ENCODE measurements at places on chromosomes 4 and X.

DNA sequence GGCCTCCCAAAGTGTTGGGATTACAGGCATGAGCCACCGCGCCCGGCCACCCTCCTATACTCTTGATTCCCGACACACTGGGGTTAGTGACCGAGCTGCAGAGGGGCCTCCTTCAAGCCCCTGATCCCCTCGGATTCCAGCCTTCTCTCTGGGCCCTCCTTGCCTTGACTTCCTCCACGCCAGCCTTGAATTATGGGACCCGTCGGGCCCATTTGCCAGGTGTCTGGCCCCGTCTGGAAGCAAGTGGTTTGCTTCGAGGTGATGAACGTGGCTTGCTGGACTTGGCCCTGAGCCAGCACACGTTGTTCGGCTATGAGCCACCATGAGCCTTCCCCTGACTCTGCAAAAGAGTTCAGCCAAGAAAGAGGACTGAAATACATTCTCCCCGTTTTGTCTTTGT is 37.4 kb upstream of the GRPEL1 start:
- no peak for DNase-seq

- DNase-seq = no peak
Measured at GRCh38 chr4:173503330-173504180, 26.5 kb downstream of the HAND2 start.

- no peak for DNase-seq
Measured at GRCh38 chrX:26908218-26908617, 554.9 kb downstream of the PPP4R3C start.

- no peak for DNase-seq
Measured at GRCh38 chrX:49102190-49102589, 21.3 kb downstream of the GPKOW start.

DNA sequence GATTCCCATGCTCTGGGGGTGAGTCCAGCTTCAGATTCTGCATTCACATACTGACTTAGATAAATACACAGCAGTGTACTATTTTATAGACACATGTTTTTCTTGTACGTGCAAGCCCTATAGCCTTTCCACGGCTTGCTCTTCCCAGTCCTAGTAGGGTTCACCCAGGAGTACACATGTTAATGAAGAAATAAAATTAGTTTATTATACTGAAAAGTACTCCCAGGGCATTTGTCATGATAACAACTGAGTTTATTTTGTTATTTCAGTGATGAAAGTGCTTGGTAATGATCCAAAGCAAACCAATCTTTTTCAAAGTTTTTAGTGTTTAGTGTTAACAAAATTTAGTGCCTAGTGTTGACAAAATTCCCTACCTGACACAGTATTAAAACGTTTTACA is 21.3 kb downstream of the MAPK10 start:
- no peak for DNase-seq

DNA sequence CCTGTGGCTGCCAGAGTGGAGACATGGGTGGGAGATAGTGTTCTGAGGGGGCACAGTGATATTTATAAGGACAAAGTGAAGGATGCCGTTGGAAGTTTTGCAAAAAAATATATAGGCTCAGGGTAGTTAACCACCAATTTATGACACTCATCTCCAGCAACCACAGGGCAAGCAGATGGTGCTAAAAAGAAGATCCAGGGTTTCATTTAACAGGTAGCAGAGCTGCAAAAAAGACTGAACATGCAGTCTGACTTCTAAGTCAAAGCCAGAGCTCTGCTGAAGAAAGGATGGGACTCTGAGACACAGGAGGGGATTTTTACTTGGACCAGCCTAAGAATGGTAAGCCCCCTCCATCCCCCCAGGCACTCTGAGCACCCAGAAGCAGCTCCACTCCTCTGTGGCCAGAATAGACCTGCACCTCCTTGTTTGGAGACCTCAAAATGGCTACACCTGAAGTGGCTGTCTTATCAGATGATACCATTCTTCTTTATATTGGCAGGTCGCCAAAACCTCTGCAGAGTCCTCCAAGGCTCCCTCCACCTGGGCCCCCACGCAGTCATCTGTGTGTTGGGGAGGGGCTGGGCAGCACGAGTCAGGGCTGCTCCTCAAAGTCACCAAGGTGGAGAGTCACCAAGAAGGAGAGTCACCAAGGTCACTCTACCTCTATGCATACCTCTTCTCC is 161.4 kb upstream of the FAM9B start:
- DNase-seq = no peak

GRCh38 chr4:170872794-170873193 is 783.0 kb upstream of the AADAT start:
- no peak for DNase-seq

GRCh38 chrX:115504167-115504566 is 56.8 kb upstream of the PLS3 start:
- no peak for DNase-seq

DNA sequence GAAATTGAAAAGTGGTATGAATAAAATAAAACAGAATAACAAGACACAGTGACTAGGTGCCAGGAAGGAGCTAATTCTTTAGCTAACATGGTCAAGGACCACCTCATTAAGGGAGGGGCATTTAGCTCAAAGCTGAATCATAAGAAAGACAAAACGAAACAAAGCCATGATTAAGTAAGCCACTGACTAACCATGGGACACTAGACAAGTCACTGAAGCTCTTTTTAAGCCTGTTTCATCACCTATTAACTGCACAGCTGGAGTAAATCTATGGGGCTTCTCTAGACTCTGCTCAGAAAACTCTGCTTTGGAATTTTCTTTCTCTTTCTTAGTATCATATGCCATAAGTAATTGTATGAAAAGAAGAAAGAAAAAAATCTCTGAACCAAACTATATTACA is 49.8 kb upstream of the C1QTNF7 start:
- no peak for DNase-seq

DNA sequence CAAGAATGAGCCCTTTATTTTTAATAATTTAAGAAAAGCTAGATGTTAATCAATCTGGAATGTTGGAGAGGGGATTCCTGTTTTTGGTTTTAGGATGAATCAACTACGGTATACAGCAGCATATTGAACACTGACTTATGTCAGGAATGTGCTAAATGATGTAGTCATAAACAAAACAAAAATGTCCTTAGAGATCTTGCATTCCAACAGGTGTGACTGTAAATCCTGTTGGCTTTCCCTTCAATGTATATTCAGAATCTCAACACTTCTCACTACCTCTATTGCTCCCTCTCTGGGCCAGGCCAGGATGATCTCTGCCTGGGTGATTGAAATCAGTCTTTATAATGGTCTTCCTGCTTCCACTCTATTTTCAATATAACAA is 37.8 kb upstream of the BDH2 start:
- no peak for DNase-seq

- no peak for DNase-seq
Measured at GRCh38 chr4:40058854-40059253, 2.2 kb downstream of the N4BP2 start.

GRCh38 chr4:159398236-159398638 is 295.4 kb downstream of the RAPGEF2 start:
- DNase-seq = no peak

GRCh38 chrX:117002981-117003380 is 540.2 kb upstream of the CT83 start:
- DNase-seq = no peak

- DNase-seq = no peak
Measured at GRCh38 chrX:147763131-147763530, 148.6 kb upstream of the FMR1 start.

DNA sequence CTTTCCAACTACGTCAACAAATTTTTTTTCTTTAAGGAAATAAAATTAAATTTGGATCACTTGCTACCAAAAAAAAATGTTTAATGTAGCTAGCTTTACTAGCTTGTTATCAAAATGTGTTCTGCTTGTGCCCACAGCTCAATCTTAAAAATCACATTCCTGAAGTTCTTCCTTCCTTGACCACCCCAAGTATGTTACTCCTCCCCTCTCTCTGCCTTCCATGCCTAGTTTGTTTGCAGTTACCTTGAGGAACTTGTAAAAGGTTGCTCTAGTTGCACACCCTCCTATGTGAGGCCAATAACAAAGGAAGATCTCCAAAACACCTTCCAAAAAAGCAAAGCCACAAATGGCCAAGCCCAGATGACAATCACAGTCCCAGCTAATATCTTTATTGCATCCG is 19.6 kb upstream of the TMEM184C start:
- DNase-seq = no peak

DNA sequence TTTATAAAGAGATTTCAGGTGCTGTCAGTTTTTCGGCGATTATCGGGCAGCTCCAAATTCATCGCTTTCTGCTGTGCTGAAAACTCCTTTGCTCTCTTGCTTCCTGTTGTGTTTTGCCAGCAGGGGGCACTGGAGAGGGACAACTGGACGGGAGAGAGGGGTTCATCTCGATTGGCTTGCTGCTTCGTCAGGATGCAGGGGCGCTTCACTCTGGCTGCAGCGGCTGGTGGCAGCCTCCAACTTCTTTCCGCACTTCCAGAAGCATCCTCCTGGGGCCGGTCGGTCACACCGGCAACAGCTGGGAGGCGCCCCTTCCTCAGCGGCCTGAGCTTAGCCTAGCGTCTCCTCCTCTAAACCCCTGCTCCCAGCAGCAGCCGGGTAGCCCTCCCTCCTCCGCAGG is 29.5 kb downstream of the MSL3 start:
- peak; percentile 38 for DNase-seq

- DNase-seq = no peak
Measured at GRCh38 chr4:33184657-33185290, 2464.6 kb downstream of the PCDH7 start.

GRCh38 chr4:80305466-80305865 is 30.1 kb upstream of the CFAP299 start:
- DNase-seq = no peak

DNA sequence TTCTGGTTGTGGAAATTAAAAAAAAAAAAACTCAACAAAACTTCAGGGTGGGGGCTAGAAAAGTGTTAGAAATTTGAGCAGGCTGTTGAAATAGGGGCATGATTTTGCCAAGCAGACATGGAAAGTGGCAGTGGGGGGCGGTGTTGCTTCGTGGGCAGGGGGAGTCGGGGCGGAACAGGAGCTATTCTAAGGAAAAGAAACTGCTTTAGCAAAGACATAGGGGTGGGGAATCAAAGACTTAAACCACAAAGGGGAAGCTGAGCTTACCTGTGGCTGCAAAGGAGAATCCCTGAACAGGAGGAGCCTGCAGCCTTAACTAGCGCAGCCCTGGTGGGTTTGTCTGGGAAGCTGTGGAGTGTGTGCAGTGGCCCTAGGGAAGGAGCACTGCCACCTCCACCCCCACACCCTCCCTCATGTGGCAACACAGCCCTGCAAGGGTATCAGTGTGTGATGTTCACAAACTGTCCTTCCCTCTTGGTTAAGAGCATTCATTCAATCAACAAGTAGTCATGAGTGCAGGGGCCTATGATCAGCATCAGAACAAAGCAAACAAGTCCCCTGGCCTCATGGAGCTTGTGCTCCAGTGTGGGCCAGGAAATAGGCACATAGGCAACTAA is 20.5 kb downstream of the SEL1L3 start:
- no peak for DNase-seq

GRCh38 chrX:123201720-123202119 is 17.6 kb downstream of the GRIA3 start:
- DNase-seq = no peak

GRCh38 chrX:68941385-68941952 is 112.6 kb downstream of the EFNB1 start:
- DNase-seq = no peak

GRCh38 chrX:39381422-39381821 is 580.2 kb downstream of the MID1IP1 start:
- no peak for DNase-seq

- peak; percentile 53 for DNase-seq
Measured at GRCh38 chrX:129637217-129638109, 17.3 kb downstream of the APLN start.

DNA sequence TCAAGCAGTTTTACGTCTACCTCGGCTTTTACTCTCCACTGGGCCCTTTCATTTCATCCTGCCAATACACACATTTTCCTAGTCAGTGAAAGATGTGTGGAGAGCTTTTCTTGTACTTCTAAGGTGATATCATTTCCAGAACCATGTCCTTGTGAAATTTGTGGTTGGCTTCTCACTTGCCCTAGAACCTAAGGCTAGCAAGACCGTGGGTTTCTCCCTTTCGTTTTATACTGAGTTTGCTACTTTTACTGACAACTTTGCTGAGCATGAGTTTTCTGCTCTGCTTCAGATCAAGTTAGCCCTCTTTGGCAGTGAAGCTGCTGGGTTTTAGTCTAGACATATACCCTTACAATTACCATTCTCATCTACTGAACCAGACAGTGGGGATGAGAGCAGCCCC is 95.7 kb upstream of the FRMPD4 start:
- no peak for DNase-seq

DNA sequence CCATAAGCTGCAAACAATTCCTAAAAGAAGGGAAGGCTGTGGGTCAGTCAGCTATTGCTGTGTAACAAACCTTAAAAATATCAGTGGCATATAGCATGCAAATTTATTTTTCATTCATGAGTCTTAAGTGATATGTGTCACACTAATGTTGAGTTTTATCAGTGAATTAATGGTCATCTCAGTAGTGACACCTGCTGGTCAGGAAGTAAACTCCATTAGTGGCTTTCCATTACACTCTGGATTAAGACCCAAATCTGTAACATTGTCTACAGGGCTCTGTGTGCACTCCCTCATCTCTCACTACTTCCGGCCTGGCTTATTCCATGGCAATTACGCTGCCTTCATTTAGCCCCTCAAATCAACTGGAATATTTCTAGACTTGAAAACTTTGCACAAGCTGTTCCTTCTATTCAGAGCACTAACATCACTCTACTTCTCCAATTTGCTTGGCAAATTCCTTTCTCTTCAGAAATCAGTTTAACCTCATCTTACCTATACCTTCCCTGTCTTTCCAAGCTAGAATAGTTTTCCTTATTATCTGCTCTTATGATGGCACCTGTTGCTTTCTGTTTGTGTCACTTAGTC is 217.3 kb upstream of the TAPT1 start:
- DNase-seq = no peak

GRCh38 chrX:20320461-20321159 is 53.9 kb upstream of the RPS6KA3 start:
- DNase-seq = no peak

DNA sequence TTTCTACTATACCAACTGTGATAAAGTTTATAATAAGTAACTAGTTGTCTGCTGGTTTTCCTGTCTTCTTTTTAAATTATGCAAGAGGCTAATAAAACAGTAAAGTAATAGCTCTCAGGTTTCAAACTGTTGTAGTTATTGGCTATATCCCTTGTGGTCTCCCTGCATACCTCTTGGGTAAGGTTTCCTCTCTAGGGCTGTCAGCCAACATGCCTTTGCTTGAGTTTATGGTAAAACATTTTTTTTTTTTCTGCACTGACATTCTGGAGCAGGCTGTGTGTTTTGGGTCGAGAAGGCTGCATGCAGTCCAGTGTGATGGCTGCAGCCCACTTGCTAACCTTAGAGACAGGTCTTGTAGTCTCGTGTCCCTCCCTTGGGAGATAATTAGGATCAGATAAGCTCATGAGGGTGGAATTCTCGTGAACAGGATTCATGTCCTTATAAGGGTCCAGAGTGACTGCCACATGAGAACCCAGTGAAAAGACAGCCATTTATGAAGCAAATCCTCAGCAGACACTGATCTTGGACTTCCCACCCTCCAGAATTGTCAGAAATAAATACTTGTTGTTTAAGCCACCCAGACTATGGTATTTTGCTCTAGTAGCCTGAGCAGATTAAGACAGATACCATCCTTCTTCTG is 831.2 kb downstream of the CCSER1 start:
- DNase-seq = no peak

- no peak for DNase-seq
Measured at GRCh38 chrX:112313201-112313600, 230.6 kb upstream of the TRPC5 start.

GRCh38 chrX:21490341-21490740 is 116.1 kb downstream of the CNKSR2 start:
- DNase-seq = no peak
